Activated CD4-positive, alpha-beta T cell treated with anti-CD3 and anti-CD28 coated beads, Interleukin-2, amount 10 ng/mL, durations not matched to agents 7 days and 5 days (primary cell): ENCODE measurements at places on chromosomes 5 and 9. TPM values are rescaled to one million over a fixed set of nuclear protein-coding genes. Genes with fewer than 3 reads are reported as not detected.
A peak's percentile ranks its signal among the peaks of the same experiment; 100 is the strongest.

The KCNIP1 gene
- total RNA-seq, result not detected

The CSF1R gene
- 0.08 TPM for total RNA-seq

GRCh38 chr9:36721846-36722588, 149.3 kb downstream of the MELK start:
- no peak for DNase-seq

GRCh38 chr5:141618030-141618803, 583 bp downstream of the DIAPH1 start:
- peak; percentile 52 for DNase-seq

DNA sequence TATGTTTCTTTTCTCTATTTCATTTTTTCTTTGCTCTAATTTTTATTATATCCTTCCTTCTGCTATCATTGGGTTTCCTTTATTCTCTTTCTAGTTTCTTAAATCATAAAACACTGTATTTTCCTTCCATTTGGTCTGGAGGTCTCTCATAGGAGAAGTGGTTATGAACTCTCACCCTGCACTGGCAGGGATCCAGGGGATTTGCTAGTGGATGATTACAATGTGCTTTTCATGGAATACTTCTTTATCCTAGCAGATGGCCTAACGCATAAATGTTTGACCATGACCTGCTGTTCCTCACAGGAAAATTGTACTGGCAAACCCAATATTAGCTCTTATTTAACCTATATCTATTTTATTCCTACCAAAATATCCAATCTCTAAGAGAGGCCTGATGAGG, 31.5 kb upstream of the SGCD start:
- no peak for DNase-seq

The FCN1 gene
- total RNA-seq, result not detected
